Camera-type eye (tissue), 1 donor: ENCODE measurements at places on chromosomes 13 and 19. TPM values are rescaled to one million over a fixed set of nuclear protein-coding genes. Genes with fewer than 3 reads are reported as not detected.

The MIA gene
- total RNA-seq: 3.4 TPM

The RXFP2 gene
- total RNA-seq: not detected

The OVOL3 gene
- not detected for total RNA-seq

The ZNF77 gene
- total RNA-seq: 7.6 TPM

The STOML3 gene
- total RNA-seq: not detected

The DACH1 gene
- total RNA-seq: 102 TPM

The BEST2 gene
- total RNA-seq: 0.55 TPM

The ZNF345 gene
- total RNA-seq: 34.3 TPM

The ZIC2 gene
- 29.2 TPM for total RNA-seq

The LHB gene
- not detected for total RNA-seq

The POSTN gene
- 575 TPM for total RNA-seq

The FGF22 gene
- total RNA-seq: not detected

The SIGLEC5 gene
- 0.27 TPM for total RNA-seq

The ZNF417 gene
- total RNA-seq: 52.0 TPM

The SELENOV gene
- total RNA-seq: 1.7 TPM

The TICAM1 gene
- 3.7 TPM for total RNA-seq

The ZIC5 gene
- total RNA-seq: 10.4 TPM

The PGLYRP1 gene
- 0.93 TPM for total RNA-seq

The ZNF529 gene
- total RNA-seq: 48.1 TPM
